Activated CD4-positive, alpha-beta T cell treated with anti-CD3 and anti-CD28 coated beads, Interleukin-2, amount 10 ng/mL, durations not matched to agents 7 days and 5 days (primary cell): ENCODE measurements at places on chromosomes 12 and 14. TPM values are rescaled to one million over a fixed set of nuclear protein-coding genes. Genes with fewer than 3 reads are reported as not detected.

FANCM gene
- total RNA-seq: 16.5 TPM

GPR137C gene
- 1.2 TPM for total RNA-seq

HSPB8 gene
- total RNA-seq: not detected

C3AR1 gene
- 5.9 TPM for total RNA-seq

- no peak for DNase-seq
- peaks cover 5% of the 10 kb centered on the region for H3K27me3 ChIP-seq
- no peaks in the 10 kb centered on the region for H3K4me1 ChIP-seq
- no peak overlapping the region for H3K27ac ChIP-seq
These were observed 9.5 kb downstream of the RNASE11 start for GRCh38 chr14:20578325-20578724.

DNA sequence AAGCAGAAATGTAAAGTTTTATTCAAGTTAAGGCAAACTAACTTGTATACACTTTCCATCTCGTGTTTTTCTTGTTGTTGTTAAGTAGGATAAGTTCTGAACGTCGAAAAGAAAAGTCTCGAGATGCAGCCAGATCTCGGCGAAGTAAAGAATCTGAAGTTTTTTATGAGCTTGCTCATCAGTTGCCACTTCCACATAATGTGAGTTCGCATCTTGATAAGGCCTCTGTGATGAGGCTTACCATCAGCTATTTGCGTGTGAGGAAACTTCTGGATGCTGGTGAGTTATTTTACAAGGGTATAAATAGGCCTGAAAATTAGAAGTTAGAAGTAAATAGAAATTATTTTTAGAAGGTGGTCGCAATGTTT is 25.0 kb downstream of the HIF1A start:
- peaks cover 27% of the 10 kb centered on the region for H3K36me3 ChIP-seq
- peak overlapping the region; percentile 70 for H3K27ac ChIP-seq
- H3K4me3 ChIP-seq: peak overlapping the region; percentile 37
- DNase-seq: peak; percentile 16

DNA sequence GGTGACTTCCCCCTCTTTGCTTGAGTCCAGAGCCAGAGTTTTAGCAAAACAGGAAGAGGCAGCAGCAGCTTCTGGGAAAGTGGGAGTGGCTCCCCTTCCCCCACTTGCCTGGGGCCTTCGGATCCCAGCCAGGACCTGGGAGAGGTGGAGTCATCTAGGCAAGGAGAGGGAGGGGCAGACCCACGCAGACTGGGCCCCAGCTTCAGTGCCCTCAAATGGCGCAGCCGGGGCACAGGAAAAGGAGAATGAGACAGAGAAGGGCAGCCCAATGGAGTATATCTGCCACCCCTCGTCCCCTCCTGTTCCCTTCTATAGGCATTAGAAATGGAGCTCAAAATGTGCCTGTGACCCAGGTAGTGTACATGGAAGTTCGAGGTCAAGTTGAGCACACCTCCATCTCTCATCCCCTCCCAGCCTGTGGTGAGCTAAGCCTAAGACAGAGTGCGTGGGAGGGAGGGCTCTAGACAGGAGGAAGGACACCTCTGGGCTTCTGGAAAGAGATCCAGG is 9.3 kb upstream of the HDAC7 start:
- H3K36me3 ChIP-seq: peaks cover 10% of the 10 kb centered on the region
- no peak for DNase-seq
- peaks cover 92% of the 10 kb centered on the region for H3K4me1 ChIP-seq
- H3K27me3 ChIP-seq: no peaks in the 10 kb centered on the region
- peak overlapping the region; percentile 77 for H3K27ac ChIP-seq

- H3K36me3 ChIP-seq: no peaks in the 10 kb centered on the region
- peaks cover 8% of the 10 kb centered on the region for H3K27me3 ChIP-seq
- DNase-seq: no peak
- no peak overlapping the region for H3K4me3 ChIP-seq
- H3K27ac ChIP-seq: no peak overlapping the region
These were observed 240.3 kb upstream of the TMPO start for GRCh38 chr12:98275131-98275475.

DNA sequence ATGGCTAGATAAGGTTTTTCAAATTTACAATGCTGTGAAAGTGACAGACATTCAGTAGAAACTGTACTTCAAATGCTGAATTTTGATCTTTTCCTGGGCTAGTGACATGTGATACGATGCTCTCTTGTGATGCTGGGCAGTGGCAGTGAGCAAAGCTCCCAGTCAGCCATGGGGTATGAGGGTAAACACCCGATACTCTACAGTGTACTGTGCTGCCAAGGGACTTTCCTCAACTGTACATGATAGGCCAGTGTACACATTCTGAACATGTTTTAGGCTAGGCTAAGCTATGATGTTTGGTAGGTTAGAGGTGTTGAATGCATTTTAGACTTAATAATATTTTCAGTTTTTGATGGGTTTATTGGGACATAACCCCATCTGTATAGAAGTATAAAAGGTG is 17.6 kb downstream of the MBIP start:
- DNase-seq: no peak
- H3K27me3 ChIP-seq: no peaks in the 10 kb centered on the region
- H3K4me3 ChIP-seq: no peak overlapping the region
- H3K27ac ChIP-seq: no peak overlapping the region

- no peaks in the 10 kb centered on the region for H3K27me3 ChIP-seq
- H3K4me3 ChIP-seq: no peak overlapping the region
- H3K27ac ChIP-seq: peak overlapping the region; percentile 47
- peaks cover 57% of the 10 kb centered on the region for H3K4me1 ChIP-seq
- peaks cover 7% of the 10 kb centered on the region for H3K36me3 ChIP-seq
- peak; percentile 66 for DNase-seq
These were observed 49.2 kb downstream of the FBXW8 start for GRCh38 chr12:116959845-116960514.

DNA sequence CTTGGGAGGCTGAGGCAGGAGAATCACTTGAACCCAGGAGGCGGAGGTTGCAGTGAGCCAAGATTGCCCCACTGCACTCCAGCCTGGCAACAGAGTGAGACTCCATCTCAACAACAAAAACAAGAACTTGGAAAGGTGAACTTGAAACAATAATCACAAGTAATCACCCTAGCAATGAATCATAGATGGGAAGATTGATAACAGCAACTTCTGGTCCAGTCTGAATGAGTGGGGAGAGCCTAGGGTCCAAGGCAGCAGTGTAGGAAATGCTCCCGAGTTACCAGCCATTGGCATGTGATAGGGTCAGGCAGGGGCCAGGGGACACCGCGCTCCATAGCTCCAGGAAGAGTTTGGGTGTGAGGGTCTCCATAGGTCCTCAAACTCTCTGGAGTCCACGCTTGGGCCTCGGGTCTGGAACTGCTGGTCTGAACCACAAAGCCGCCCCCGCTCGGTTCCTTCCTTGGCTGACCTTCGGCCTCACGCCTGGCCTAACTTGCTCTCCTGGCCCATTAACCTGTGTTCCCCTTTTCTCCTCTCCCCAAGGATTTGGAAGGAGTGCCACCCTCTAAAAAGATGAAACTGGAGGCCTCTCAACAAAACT is 19.9 kb upstream of the MLXIP start:
- H3K36me3 ChIP-seq: peaks cover 5% of the 10 kb centered on the region
- no peak overlapping the region for H3K27ac ChIP-seq
- H3K4me1 ChIP-seq: peaks cover 14% of the 10 kb centered on the region
- DNase-seq: no peak
- no peaks in the 10 kb centered on the region for H3K27me3 ChIP-seq
